ENCODE measurements at places on chromosomes 11 and 22.

- H3K4me1 ChIP-seq, result peaks cover 32% of the 10 kb centered on the region
- DNase-seq, result no peak
- H3K27me3 ChIP-seq, result no peaks in the 10 kb centered on the region
- H3K36me3 ChIP-seq, result no peaks in the 10 kb centered on the region
- H3K4me3 ChIP-seq, result no peak overlapping the region
- no peak overlapping the region for H3K27ac ChIP-seq
Measured at GRCh38 chr11:35360055-35360530, 59.3 kb downstream of the SLC1A2 start.

DNA sequence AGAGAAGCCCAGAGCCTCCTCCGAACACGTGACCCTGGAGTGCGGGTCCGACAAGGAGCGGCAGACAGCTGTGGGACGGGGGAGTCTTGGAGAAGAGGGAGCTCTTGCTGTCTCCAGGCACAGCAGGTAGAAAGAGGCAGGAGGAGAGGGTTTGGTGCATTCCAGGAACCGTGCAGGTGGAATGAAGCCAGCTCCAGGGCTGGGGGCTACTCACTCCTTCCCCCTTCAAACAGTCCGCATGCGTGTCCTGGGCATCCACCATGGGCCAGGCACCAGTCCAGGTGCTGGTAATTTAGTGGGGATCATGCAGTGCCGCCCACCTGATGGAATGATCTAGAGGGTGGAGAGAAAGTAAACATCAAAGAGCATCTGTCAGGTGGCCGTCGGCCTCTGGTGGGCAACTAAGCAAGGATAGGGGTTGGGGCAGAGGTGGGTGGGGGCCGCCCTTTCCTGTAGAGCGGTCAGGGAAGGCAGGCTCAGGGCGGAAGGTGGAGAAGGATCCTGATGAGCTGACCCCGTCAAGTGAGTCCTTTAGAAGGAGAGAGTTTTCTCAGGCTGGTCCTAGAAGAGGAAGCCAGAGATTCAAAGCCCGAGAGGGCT lies 850.0 kb downstream of the TBC1D22A start:
- H3K27ac ChIP-seq, result no peak overlapping the region
- no peaks in the 10 kb centered on the region for H3K36me3 ChIP-seq
- no peaks in the 10 kb centered on the region for H3K27me3 ChIP-seq

DNA sequence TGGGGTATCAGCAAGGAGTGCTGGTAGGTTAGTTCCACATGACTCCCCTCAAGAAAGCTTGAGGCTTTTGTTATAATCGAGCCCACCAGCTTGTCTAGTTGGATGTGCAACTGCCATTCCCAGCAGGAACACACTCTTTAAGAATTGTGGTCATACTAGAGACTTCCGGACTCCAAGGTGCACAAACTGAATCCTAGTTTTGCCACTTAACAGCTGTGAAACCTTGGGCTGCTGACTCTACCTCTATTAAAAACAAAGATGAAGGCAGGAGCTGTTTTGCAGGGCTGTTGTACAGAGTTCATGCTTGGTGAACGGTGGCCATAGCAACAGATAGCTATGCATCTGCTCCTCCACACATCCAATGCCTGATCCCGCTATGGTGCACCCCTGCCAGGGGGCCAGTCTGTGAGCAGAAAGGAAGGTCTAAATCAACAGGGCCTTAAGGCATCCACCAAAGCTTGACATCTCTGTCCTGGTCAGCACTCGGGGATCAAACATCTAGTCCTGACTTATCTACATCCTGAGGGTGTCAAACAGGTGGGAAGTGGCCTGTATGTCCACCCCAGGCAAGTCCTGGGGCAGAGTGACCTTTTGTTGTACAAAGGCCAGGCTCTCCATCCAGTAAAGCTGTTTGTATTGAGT lies 36.4 kb downstream of the DKK3 start:
- H3K27ac ChIP-seq, result no peak overlapping the region
- H3K4me3 ChIP-seq, result no peak overlapping the region
- H3K27me3 ChIP-seq, result no peaks in the 10 kb centered on the region
- no peak for DNase-seq
- H3K36me3 ChIP-seq, result peaks cover 14% of the 10 kb centered on the region

- H3K36me3 ChIP-seq, result no peaks in the 10 kb centered on the region
- no peaks in the 10 kb centered on the region for H3K27me3 ChIP-seq
- no peak for DNase-seq
- no peak overlapping the region for H3K4me3 ChIP-seq
- H3K27ac ChIP-seq, result no peak overlapping the region
Measured at GRCh38 chr11:30489076-30489475, 97.1 kb downstream of the MPPED2 start.

DNA sequence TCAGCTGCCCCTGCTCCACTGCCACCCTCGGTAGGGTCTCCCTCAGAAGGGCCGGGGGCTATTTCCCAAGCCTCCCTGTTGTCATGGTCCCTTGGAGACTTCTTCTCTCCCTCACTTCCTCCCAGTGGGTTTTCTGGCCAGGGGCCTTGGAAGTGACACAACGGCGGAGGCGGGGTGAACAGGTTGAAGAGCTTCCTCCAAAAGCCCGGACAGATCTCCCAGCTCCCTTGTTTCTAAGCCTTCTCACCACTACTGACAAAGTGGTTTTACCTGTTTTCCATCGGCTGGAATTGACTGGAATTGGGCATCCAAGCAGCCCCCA lies 14.5 kb downstream of the MYH9 start:
- no peak for DNase-seq
- H3K4me3 ChIP-seq, result no peak overlapping the region
- H3K27ac ChIP-seq, result peak overlapping the region; percentile 54
- H3K4me1 ChIP-seq, result peaks cover 61% of the 10 kb centered on the region

DNA sequence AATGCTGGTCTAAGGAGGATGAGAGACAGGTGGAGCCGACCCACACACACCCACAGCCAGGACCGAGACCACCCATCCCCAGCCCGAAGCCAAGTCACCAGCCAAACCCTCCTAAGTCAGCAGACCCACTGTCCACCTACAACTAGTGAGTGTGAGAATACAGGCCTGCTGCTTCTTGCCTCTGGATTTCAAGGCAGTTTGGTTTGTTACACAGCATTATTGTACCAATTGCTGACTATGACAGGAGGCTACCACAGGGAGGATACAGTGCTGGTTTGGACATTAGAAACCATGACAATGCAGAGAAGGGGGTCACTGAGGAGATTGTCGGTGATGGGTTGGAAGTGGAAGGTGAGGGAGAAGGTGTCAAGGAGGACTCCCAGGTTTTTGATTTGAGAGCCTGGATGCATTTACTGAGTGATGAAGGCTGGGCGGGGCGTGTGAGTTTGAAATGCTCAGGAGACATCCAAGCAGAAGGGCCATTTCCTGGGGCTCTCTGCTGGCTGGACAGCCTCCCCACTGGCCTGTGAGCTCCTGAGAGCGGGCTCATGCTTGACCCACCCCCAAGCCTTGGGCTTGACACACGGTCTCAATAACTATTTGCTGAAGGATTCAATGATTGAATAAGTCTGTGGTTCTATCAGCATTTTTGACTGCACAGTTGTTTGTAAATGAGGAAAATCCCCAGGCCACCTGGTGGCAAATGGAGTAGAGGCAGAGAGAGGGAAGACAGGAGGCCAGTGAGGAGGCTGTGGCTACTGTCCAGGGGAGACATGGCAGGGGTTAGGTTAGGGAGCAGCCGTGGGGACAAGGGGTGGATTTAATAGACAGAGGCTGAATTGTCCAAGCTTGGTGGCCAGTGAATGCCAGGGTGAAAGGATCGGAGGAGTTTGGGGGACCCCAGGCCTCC lies 9.4 kb upstream of the SSTR3 start:
- H3K27me3 ChIP-seq, result peaks cover 3% of the 10 kb centered on the region
- DNase-seq, result no peak
- H3K4me1 ChIP-seq, result no peaks in the 10 kb centered on the region
- H3K4me3 ChIP-seq, result no peak overlapping the region

- no peak overlapping the region for H3K27ac ChIP-seq
- peak; percentile 84 for DNase-seq
- no peak overlapping the region for H3K4me3 ChIP-seq
- no peaks in the 10 kb centered on the region for H3K4me1 ChIP-seq
Measured at GRCh38 chr22:32788904-32789624, 12.4 kb upstream of the TIMP3 start.

DNA sequence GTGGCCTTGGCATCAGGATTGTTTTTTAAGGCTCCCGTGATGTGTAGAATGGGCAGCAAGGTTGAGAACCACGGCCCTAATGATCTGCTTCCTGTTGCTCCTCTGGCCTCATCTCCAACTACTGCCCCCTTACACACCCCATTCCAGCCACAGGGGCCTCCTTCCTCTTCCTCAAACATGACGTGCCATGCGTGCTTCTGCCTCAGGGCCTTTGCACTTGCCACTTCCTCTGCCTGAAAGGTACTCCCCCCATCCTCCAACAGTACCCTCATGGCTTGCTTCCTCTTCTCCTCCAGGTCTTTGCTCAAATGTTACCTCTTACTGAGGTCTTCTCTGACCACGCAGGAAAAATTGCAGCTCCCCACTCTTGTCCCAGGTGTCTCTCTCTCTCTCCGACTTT lies 93.9 kb upstream of the CSNK2A3 start:
- DNase-seq, result no peak
- H3K4me1 ChIP-seq, result no peaks in the 10 kb centered on the region
- no peak overlapping the region for H3K4me3 ChIP-seq
- H3K36me3 ChIP-seq, result no peaks in the 10 kb centered on the region
- no peaks in the 10 kb centered on the region for H3K27me3 ChIP-seq

GRCh38 chr11:62593434-62594044 lies 2.2 kb upstream of the TUT1 start:
- peaks cover 24% of the 10 kb centered on the region for H3K36me3 ChIP-seq
- no peak overlapping the region for H3K4me3 ChIP-seq
- no peaks in the 10 kb centered on the region for H3K27me3 ChIP-seq
- DNase-seq, result peak; percentile 78
- H3K27ac ChIP-seq, result no peak overlapping the region
- peaks cover 10% of the 10 kb centered on the region for H3K4me1 ChIP-seq

- H3K27me3 ChIP-seq, result no peaks in the 10 kb centered on the region
- no peaks in the 10 kb centered on the region for H3K36me3 ChIP-seq
- H3K4me1 ChIP-seq, result peaks cover 3% of the 10 kb centered on the region
- no peak overlapping the region for H3K27ac ChIP-seq
- no peak overlapping the region for H3K4me3 ChIP-seq
Measured at GRCh38 chr22:40377931-40378330, 7.5 kb downstream of the SGSM3 start.

- no peaks in the 10 kb centered on the region for H3K36me3 ChIP-seq
- DNase-seq, result no peak
- H3K4me1 ChIP-seq, result peaks cover 2% of the 10 kb centered on the region
- no peak overlapping the region for H3K27ac ChIP-seq
- no peak overlapping the region for H3K4me3 ChIP-seq
Measured at GRCh38 chr11:122242731-122243130, 126.7 kb upstream of the BLID start.

GRCh38 chr11:69915151-69915500 lies 95.9 kb upstream of the FGF3 start:
- H3K27me3 ChIP-seq, result peaks cover 8% of the 10 kb centered on the region
- no peaks in the 10 kb centered on the region for H3K36me3 ChIP-seq
- H3K4me1 ChIP-seq, result peaks cover 15% of the 10 kb centered on the region
- no peak overlapping the region for H3K4me3 ChIP-seq
- H3K27ac ChIP-seq, result peak overlapping the region; percentile 23

- peaks cover 9% of the 10 kb centered on the region for H3K4me1 ChIP-seq
- H3K27me3 ChIP-seq, result no peaks in the 10 kb centered on the region
- no peak overlapping the region for H3K27ac ChIP-seq
- H3K4me3 ChIP-seq, result no peak overlapping the region
Measured at GRCh38 chr11:10450462-10451425, 4.3 kb upstream of the AMPD3 start.

- H3K27ac ChIP-seq, result no peak overlapping the region
- no peaks in the 10 kb centered on the region for H3K36me3 ChIP-seq
Measured at GRCh38 chr11:98180921-98181320, 839.8 kb upstream of the CNTN5 start.

- peaks cover 11% of the 10 kb centered on the region for H3K27me3 ChIP-seq
- DNase-seq, result no peak
- H3K4me1 ChIP-seq, result peaks cover 3% of the 10 kb centered on the region
- H3K36me3 ChIP-seq, result no peaks in the 10 kb centered on the region
- H3K4me3 ChIP-seq, result no peak overlapping the region
Measured at GRCh38 chr11:6660712-6661111, 5.1 kb upstream of the DCHS1 start.

- no peaks in the 10 kb centered on the region for H3K4me1 ChIP-seq
- no peak overlapping the region for H3K27ac ChIP-seq
- no peak for DNase-seq
- no peaks in the 10 kb centered on the region for H3K27me3 ChIP-seq
Measured at GRCh38 chr11:9377036-9377435, 7.4 kb upstream of the IPO7 start.

DNA sequence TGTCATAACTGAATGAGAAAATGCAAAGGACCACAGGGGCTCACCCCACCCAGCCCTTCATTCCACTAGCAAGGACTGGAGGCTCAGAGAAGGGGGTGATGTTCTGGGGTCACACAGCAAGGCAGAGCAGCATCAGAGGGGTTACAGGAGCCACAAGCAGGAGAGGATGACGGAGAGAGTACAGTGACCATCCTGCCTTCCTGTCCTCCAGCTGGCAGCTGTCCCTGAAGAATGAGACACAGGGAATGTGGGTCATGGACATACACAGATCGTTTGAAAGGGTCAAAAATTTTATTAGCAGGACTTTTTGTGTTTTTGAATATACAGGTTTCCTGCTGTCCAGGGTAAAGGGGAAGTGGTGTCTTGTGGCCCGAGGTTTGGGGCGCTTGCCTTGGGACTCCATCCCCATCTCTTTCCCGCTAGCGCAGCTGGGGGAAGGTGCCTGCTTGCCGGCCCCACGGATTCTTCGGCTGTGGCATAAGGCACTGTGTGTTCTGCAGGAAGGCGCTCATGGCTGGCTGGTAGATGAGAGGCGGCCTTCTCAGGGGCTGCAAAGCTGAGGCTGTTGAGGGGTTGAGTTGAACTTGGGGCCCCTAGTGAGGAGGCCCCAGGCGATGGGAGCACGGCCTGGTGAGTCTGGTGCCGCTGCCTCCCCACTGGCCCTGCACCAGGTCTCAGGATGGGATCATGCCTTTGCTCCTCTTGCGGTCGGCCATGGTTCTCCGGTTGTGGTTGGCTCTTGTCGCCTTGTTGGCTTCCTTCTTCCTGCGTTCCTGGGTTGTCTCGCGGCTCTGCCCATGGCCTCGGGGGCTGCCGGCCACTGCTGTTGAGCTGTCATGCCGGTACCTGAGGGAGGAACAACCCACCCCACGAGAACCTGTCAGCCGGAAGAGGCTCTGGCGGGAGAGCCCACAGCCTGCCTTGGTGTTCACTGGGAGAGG lies 21.4 kb downstream of the UQCR10 start:
- no peak overlapping the region for H3K4me3 ChIP-seq
- H3K4me1 ChIP-seq, result peaks cover 5% of the 10 kb centered on the region
- H3K36me3 ChIP-seq, result peaks cover 26% of the 10 kb centered on the region
- no peak for DNase-seq
- no peak overlapping the region for H3K27ac ChIP-seq

GRCh38 chr11:111586388-111586831 lies 15.8 kb upstream of the SIK2 start:
- H3K27me3 ChIP-seq, result no peaks in the 10 kb centered on the region
- H3K4me3 ChIP-seq, result no peak overlapping the region
- H3K27ac ChIP-seq, result no peak overlapping the region
- DNase-seq, result peak; percentile 66

All from fibroblast of lung (primary cell).